ENCODE measurements at places on chromosomes 12 and 14.

DNA sequence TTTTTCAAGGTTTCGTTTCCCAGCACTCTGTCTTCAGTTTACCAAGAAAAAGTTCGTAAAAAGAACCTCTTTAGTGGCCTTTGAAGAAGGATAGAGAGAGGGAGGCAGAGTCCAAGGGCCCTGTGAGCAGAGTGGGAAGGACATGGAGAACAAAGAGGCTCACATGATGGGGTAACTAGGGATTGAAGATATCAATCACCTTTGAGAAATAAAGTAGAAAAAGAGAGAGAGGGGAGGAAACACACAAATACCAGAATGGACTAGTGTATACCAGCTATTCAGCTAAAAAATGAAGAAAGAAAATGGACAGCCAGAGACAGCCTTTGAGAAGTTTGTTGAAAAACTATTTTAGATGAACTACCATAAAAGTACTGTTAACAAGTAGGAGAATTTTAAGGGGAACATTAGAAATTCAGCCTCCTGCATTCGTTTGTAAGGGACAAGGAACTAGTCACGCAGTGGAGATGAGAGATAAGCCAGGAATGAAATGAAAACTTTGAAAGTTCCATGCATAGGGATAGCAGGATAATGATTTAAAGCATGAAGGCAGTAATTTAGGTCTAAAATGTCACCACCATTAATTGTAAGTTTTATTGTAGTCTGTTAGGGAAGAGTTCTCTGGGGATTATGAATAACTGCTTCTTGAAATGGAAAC lies 82.1 kb downstream of the SPTSSA start:
- DNase-seq, result no peak

- DNase-seq, result no peak
Measured at GRCh38 chr14:94924189-94924588, 154.3 kb upstream of the GSC start.

DNA sequence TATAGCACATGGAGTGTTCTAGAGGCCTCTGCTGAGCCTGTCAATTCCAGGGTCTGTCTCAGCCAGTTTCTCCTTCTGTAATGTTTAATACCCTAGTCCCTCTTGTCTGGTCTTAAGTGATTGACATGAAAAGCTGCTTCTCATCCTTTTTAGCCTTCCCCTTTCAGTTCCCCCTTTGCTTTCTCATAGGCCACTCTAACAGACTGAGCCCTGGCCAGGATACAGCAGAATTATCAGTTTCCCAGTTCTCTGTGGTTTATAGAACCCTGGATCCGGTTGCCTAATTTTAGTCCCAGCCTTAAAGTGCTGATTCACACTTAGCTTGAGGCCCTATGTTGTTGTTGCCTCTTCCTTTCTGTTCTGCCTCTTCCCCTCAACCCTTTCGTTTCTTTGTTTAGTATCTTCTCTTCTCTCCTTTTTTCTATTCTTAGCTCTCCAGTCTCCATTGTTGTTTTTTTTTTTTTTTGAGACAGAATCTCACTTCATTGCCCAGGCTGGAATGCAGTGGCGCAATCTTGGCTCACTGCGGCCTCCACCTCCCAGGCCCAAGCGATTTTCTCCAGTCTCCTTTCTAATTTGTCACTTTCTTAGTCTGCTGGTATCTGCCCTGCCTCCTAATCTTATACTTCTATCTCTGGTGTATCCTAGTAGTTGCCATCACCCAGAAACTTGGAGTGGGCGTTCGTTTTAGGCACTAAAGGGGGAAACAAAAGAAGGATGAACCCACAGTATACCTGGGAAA lies 2.9 kb upstream of the BIN2 start:
- DNase-seq, result no peak

GRCh38 chr14:24506443-24506842 lies 1.6 kb downstream of the CMA1 start:
- no peak for DNase-seq

DNA sequence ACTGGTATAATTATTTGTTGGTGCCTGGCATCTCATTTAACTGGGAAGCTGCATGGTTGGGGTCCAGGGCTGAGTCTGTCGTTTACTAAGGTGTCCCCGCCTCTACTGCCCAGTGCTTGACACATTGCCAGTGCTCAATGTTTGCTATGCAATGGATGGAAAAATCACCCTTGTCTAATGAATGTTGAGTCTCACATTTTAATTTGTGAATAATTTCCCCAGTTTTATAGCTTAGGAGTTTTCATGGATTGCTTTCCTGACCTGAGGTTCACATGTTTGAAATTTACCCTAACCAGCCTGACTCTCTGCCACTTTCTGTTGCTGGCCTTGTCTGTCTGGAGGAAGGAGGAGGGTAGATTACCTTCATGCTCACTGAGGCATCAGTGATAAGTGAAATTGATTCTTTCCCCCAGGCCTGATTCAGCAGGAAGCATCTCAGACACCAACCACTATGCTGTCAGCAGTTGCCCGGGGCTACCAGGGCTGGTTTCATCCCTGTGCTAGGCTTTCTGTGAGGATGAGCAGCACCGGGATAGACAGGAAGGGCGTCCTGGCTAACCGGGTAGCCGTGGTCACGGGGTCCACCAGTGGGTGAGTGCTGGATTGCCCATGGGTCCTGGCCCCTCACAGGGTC lies 2.4 kb downstream of the DHRS2 start:
- no peak for DNase-seq

- no peak for DNase-seq
Measured at GRCh38 chr14:31410048-31410650, 10.2 kb downstream of the HEATR5A start.

Data from activated T-helper 1 cell treated with Interleukin-2 at 50 U/mL for 16 hours (primary cell).